Activated CD4-positive, alpha-beta T cell treated with anti-CD3 and anti-CD28 coated beads for 24 hours (primary cell): ENCODE measurements at places on chromosomes 7 and 10.

DNA sequence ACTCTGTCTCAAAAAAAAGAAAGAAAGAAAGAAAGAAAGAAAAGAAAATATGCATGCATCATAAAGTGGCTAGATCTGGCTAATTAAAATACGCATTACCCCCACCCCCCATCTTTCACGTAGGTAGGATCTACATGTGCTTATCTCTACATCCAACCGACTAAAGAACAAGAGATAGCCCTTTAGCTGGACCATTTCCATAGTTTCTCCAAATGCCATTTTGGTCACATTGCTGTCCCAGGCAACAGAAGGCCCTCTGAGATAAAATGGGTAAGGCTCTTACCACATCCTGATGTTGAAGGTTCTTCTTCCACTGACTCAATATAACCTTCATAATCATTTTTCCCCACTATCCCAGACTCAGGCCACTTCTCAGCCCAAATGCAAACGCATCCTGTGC is 31.5 kb downstream of the PIK3AP1 start:
- DNase-seq, result no peak

- no peak for DNase-seq
These were observed 196.8 kb downstream of the ADRA2A start for GRCh38 chr10:111273635-111274034.

GRCh38 chr7:75879771-75880184 is 944 bp downstream of the RHBDD2 start:
- no peak for DNase-seq

GRCh38 chr7:46725838-46726237 is 804.8 kb upstream of the IGFBP3 start:
- no peak for DNase-seq

DNA sequence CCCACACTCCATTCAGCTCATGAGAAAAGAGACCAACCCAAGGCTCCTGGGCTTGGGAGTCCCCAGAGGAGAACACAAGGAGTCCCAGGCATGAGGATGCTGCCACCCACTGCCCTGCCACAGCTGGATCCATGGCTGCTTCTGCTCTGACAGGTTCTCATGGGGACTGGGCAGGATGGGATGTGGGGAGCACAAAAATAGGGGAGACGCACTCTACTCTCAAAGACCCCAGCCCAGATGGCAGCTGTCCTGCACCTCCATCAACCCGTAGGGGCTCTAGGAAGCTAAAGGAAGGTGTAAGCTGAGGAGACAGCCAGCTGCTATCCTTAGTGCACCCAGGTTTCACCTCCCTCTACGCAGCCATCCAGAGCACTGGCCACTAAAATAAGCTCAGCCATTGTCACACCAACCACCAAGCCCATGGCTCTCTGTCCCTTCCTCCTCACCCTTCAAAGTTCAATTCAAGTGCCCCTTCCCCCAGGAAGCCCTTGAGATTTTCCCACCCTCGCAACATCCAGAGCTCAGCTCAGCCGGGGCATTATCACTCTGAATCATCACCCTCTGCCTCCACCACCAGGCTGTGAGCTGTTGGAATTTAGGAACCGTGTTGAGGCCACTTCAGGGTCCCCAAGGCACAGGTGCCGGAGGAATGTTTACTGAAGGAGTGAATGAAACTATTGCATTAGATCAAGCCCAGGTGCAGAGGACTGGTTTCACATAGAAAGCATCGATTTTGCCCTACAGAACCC is 142.1 kb downstream of the GRID1 start:
- no peak for DNase-seq

DNA sequence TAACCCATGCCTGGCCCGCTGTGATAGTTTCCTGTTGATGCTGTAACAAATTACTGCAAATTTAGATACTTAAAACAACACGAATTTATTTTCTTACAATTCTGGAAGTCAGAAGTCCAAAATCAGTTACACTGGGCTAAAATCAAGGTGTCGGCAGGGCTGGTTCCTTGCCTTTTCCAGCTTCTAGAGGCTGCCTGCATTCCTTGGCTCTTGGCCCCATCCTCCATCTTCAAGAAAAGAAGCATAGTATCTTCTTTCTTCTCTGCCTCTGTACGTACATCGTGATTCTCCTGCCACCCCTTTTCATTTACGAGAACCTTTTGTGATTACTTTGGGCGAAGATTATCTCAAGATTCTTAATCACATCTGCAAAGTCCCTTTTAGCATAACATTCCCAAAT is 1.6 kb upstream of the TIAL1 start:
- DNase-seq, result no peak

DNA sequence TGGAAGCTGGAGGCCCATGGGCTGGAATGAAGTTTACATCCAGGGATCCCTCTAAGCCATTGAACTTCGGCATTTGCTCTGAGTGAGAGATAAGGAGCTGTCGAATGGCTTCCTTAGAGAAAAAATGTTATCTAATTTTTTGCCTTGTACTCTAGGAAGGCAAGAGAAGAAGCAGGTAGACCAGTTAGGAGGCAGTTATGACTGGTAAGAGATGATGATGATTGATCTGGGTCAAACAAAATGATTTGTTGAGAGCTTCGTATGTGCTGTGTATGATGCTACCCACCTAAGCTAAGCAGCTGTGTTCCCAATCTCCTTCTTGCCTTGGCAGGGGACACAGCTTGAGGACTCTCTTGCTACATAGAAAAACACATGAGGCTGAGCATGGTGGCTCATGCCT is 370.2 kb downstream of the LRMDA start:
- no peak for DNase-seq

DNA sequence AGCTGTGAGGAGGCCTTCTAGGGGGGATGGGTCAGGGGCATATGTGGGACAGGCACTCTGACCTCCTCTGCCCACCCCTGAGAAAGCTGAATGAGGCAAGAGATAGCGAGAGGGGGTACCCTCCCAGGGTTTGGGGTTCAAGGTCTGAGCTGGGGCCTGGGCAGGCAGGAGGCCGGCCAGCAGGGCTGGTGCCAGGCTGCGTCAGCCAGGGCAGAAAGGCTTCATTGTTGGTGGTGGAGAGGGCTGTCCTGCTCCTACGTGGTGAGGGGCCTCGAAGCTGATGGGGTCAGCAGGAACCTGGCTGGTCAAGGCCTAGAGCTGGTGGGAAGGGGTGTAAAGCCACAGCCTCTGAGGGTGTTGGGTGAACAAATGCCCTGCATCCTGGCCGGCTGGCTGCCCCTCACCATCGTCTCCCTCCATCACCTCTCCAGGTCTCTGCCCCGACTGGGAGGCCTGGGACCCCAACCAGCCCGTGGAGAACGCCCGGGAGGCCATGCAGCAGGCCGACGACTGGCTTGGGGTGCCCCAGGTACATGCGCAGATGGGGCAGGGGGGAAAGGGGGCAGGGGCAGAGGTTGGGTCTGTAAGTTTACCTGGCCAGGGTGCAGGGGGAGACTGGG is 6.6 kb downstream of the FLNC start:
- no peak for DNase-seq

DNA sequence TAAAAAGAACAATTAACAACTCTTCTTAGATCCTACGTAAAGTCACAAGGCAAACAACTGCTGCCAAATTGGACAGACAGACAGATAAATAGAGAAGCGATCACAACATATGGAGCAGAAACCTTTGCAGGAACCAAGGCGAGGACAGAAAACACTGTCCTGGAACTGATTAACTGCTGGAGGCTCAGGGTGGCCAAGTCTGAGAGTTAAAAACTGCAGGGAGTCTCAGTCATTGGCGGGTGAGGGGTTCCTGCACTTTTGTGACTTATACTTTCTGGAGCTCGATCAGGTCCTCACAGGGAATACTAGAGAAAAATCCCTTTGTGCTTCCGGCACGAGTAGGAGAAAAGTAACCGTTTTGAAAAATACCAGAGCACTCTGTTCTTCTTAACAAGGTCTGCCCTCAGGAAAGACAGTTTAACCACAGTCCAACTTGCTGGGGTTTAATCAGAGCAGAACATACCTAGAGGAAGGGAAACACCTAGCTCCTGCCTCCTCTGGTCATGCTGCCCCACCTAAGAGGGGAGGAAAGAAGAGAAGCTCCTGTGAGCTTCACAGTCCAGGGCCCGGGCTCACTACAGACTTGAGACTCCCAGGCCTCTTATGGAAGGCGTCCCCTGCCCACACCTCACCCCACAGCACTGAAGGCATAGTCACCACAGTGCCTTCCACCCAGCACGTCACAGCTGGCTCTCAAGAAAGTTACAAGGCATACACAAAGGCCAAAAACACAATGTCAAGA is 74.9 kb downstream of the LARP4B start:
- DNase-seq, result no peak
